ENCODE measurements at places on chromosomes 5 and 9. TPM values are rescaled to one million over a fixed set of nuclear protein-coding genes. Genes with fewer than 3 reads are reported as not detected.
A peak's percentile ranks its signal among the peaks of the same experiment; 100 is the strongest.

GABRA6 gene
- not detected for total RNA-seq

FOXD4L6 gene
- total RNA-seq: not detected

DDX31 gene
- total RNA-seq: 10.0 TPM

TGFBI gene
- 35.9 TPM for total RNA-seq

IL3 gene
- total RNA-seq: not detected

FOXD4 gene
- 0.13 TPM for total RNA-seq

GRCh38 chr5:153498516-153498915, 8.0 kb downstream of the GRIA1 start:
- H3K27me3 ChIP-seq: no peaks in the 10 kb centered on the region
- H3K27ac ChIP-seq: no peak overlapping the region
- no peaks in the 10 kb centered on the region for H3K36me3 ChIP-seq
- H3K4me3 ChIP-seq: no peak overlapping the region
- no peaks in the 10 kb centered on the region for H3K4me1 ChIP-seq
- no peak for DNase-seq

- DNase-seq: no peak
- peaks cover 100% of the 10 kb centered on the region for H3K36me3 ChIP-seq
- H3K4me1 ChIP-seq: no peaks in the 10 kb centered on the region
- H3K4me3 ChIP-seq: no peak overlapping the region
- H3K27ac ChIP-seq: no peak overlapping the region
- H3K27me3 ChIP-seq: no peaks in the 10 kb centered on the region
These were observed 25.8 kb downstream of the NADK2 start for GRCh38 chr5:36215910-36216309.

DNA sequence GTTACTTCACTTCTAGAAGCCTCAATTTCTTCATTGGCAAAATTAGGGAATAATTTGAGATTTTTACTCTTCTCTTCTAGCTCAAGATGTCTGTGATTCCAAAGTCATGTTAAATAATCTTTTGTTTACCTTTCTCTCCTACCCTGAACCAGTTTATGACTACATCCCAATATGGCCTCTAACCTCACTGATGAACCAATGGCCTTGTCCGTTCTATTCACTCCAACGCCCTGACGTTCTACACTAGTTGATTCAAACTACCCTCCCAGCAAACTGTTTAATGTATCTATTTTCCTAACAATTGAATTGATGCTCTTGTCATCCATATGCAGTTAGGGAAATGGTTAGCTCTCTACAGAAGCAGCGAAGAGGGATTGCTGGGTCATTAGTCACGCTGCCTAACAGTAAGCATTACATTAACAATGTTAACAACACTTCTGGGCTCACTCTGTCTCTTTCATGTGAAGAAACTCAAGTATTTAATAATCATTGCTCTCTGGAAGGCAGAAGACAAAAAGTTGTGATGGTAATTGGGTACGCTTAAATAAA, 38.0 kb downstream of the RAPGEF1 start:
- peaks cover 88% of the 10 kb centered on the region for H3K4me1 ChIP-seq
- H3K4me3 ChIP-seq: no peak overlapping the region
- DNase-seq: no peak
- no peaks in the 10 kb centered on the region for H3K36me3 ChIP-seq
- H3K27ac ChIP-seq: peak overlapping the region; percentile 14

DNA sequence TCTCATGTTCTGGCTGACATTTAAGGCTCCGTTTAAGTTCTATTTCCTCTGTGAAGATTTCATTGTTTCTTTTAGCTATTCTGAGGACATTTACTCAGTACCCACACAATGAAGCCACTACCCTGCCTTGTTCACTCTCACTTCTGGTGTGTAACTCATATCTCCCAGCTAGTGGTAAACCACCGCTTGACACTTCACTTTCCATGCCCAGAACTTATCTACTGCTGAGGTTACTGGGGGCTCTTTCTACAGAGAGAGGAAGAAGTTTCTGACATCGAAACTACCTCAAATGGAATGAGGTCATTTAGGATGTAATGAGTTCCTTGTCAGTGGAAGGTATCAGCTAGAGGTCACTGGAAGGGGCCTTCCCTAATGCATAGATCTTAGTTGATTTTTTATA, 501.5 kb downstream of the DMAC1 start:
- H3K27me3 ChIP-seq: no peaks in the 10 kb centered on the region
- H3K4me1 ChIP-seq: no peaks in the 10 kb centered on the region
- DNase-seq: no peak
- no peak overlapping the region for H3K4me3 ChIP-seq

DNA sequence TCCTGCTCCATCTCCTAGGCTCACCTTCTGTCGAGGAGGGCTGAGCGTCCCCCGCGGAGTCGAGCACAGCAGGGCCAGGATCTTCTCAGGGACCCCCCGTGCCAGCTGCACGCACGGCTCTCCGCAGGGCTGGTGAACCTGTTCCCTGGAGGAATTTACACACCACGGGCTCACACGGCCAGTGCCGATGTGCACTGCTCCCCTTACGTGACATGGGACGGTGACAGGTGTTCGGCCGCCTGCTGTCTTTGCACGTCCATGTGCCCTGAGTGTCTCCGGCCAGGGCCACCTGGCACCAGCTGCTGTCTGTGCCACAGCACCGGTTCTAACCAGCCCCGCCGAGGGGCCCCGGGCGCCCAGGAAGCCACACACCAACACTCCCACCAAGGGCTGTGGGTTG, 8.7 kb upstream of the AGPAT2 start:
- peaks cover 14% of the 10 kb centered on the region for H3K4me1 ChIP-seq
- DNase-seq: no peak
- no peak overlapping the region for H3K4me3 ChIP-seq

GRCh38 chr5:81750308-81751008, 439 bp downstream of the SSBP2 start:
- peaks cover 41% of the 10 kb centered on the region for H3K4me1 ChIP-seq
- no peaks in the 10 kb centered on the region for H3K27me3 ChIP-seq
- no peaks in the 10 kb centered on the region for H3K36me3 ChIP-seq
- DNase-seq: no peak

DNA sequence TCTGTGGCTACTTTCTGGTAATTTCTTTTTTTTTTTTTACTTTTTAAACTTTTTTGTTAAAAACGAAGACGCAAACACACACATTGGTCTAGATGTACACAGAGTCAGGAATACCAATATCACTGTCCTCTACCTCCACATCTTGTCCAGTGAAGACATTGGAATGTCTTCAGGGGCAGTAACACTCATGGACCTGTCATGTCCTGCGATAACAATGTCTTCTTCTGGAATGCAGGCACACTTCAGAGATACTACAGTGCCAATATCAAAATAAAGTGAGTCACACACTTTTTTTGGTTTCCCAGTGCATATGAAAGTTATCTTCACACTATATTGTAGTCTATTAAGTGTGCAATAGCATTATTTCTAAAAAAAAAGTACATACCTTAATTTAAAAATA, 175.9 kb downstream of the ARRDC3 start:
- H3K4me3 ChIP-seq: no peak overlapping the region
- no peaks in the 10 kb centered on the region for H3K36me3 ChIP-seq
- H3K4me1 ChIP-seq: peaks cover 6% of the 10 kb centered on the region

- H3K36me3 ChIP-seq: no peaks in the 10 kb centered on the region
- no peak overlapping the region for H3K4me3 ChIP-seq
- DNase-seq: no peak
- no peaks in the 10 kb centered on the region for H3K27me3 ChIP-seq
- no peak overlapping the region for H3K27ac ChIP-seq
- H3K4me1 ChIP-seq: no peaks in the 10 kb centered on the region
These were observed 3.0 kb downstream of the SPATA31E1 start for GRCh38 chr9:87885484-87886189.

DNA sequence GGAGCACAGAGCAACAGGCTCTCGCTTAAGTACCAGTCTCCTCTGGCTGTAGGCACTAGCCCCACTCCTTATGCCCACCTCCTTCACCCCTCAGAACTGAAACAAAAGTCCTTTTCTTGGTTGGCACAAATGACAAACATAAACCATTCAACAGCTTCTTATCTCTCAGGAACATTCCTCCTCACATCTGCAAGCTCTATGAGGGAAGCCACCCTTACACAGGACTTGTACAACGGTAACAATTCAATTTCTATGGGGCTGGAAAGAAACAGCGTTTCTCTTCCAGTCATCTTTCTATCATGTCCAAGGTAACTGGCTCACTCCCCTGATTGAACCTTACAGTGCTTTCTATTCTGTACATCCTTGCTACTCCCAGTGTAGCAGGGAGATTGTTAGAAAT, 74.1 kb downstream of the CSF2 start:
- no peak overlapping the region for H3K4me3 ChIP-seq
- H3K36me3 ChIP-seq: no peaks in the 10 kb centered on the region
- no peak overlapping the region for H3K27ac ChIP-seq
- DNase-seq: no peak
- no peaks in the 10 kb centered on the region for H3K4me1 ChIP-seq

DNA sequence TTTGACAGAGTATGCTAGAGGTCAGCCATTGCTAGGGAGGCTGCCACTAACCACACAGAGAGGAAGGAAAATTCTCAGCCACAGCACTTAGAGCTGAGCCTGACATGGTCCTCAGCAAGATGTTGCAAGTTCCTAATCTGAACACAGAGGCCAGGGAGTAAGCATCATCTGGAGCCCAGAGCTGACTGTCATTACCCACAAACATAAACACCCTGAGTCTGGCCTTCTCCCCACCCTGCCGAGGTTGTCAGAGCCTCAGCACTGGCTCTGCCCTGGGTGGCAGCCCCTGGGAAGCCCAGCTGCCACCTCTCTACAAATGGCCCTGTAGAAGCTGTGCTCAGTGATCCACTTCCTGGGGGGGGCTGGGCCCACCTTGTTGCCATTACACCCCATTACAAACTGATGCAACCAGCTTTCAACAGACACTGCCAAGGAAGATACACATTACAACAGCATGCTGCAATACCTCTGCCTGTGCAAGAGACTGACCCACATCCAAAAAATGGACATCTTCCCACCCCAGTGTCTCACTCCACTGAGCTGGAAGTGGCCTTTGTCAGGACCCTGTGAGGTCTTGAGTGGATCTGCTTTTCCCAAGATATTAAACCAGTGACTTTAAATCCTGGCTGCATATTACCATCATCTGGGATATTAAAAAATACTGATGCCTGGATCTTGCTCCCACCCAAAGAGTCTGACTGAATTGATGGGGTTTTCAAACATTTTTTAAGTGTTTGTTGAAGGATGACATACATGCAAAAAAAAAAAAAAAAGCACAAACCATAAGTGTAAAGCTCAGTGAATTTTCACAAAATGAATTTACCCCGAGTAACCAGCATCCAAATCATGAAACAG, 33.0 kb downstream of the IRF1 start:
- no peaks in the 10 kb centered on the region for H3K27me3 ChIP-seq
- no peaks in the 10 kb centered on the region for H3K36me3 ChIP-seq
- no peak overlapping the region for H3K4me3 ChIP-seq
- peaks cover 36% of the 10 kb centered on the region for H3K4me1 ChIP-seq
- peak overlapping the region; percentile 52 for H3K27ac ChIP-seq
- DNase-seq: peak; percentile 78

GRCh38 chr9:126148994-126149393, 177.6 kb upstream of the MVB12B start:
- H3K27me3 ChIP-seq: peaks cover 7% of the 10 kb centered on the region
- H3K27ac ChIP-seq: no peak overlapping the region
- no peak overlapping the region for H3K4me3 ChIP-seq
- H3K36me3 ChIP-seq: no peaks in the 10 kb centered on the region

DNA sequence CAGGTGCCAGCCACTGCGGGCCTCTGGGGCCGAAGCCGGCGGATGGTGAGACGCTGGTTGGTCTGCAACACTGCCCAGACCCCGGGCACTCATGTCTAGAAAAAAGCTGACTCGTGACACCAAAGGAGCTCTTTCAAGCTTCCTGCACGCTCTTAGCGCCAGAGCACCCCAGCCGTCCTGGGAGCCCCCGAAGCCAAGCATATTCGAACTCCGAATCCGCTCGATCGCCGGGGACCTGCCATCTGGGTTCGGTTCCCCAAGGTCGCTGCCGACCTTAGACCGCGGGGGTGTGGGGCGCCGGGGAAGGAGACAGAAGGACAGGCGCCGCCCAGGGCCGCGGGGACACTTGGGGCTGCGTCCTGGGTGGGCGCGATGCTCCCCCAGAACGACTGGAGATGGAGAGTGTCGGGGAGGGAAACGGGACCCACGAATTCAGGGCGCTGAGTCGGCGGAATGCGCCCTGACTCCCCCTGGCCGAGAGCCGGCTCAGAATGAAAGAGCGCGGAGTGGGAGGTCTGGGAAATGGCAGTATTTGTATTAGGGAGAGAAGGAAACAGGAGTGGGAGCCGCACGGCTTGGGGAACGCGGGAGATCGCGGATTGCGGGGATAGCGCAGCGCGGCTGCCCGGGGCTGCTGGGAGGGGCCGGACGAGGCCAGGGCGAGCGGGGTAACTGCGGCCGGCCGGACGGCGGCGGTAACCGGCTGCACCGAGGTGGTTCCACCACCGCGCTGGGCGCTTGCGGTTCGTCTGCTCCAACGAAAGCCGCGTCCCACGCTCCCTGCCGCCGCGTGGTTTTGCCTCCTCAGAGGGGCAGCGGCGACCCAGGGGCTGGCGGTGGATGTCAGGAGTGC, 20.1 kb upstream of the MARCHF6 start:
- peaks cover 37% of the 10 kb centered on the region for H3K4me1 ChIP-seq
- no peaks in the 10 kb centered on the region for H3K27me3 ChIP-seq
- peak overlapping the region; percentile 75 for H3K4me3 ChIP-seq
- H3K36me3 ChIP-seq: no peaks in the 10 kb centered on the region
- peak overlapping the region; percentile 77 for H3K27ac ChIP-seq

GRCh38 chr5:146193285-146193684, 10.1 kb upstream of the RBM27 start:
- no peak for DNase-seq
- H3K27me3 ChIP-seq: no peaks in the 10 kb centered on the region
- no peaks in the 10 kb centered on the region for H3K4me1 ChIP-seq
- H3K27ac ChIP-seq: no peak overlapping the region

GRCh38 chr9:110821064-110821463, 152.5 kb downstream of the MUSK start:
- no peaks in the 10 kb centered on the region for H3K36me3 ChIP-seq
- no peak for DNase-seq
- H3K4me1 ChIP-seq: no peaks in the 10 kb centered on the region

DNA sequence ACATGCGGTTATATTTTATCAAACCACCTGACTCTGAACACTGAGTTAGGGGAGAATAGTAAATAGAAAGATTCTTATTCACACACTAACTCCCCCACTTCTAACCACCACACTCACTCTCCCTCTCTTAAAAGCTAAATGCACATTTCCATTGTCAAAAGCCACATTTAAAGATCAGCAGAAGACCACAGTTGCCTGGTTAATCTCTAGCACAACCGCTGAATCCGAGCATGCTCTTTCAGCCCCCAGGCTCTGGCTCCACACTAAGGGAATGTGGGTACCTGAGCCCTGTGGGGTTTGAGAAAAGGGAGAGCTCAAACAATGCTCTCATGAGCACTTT, 35.7 kb downstream of the PFDN1 start:
- no peaks in the 10 kb centered on the region for H3K27me3 ChIP-seq
- H3K4me1 ChIP-seq: peaks cover 36% of the 10 kb centered on the region
- H3K27ac ChIP-seq: peak overlapping the region; percentile 79
- peak overlapping the region; percentile 10 for H3K4me3 ChIP-seq
- DNase-seq: no peak

- peaks cover 25% of the 10 kb centered on the region for H3K4me1 ChIP-seq
- H3K36me3 ChIP-seq: peaks cover 4% of the 10 kb centered on the region
- peak; percentile 67 for DNase-seq
- peak overlapping the region; percentile 84 for H3K27ac ChIP-seq
- no peaks in the 10 kb centered on the region for H3K27me3 ChIP-seq
- peak overlapping the region; percentile 38 for H3K4me3 ChIP-seq
These were observed 7.6 kb downstream of the CRAT start for GRCh38 chr9:129102791-129103594.

Measured in psoas muscle (tissue), 8 donors.